Non-pigmented ciliary epithelial cell (primary cell): ENCODE measurements at places on chromosomes 12 and 14.

DNA sequence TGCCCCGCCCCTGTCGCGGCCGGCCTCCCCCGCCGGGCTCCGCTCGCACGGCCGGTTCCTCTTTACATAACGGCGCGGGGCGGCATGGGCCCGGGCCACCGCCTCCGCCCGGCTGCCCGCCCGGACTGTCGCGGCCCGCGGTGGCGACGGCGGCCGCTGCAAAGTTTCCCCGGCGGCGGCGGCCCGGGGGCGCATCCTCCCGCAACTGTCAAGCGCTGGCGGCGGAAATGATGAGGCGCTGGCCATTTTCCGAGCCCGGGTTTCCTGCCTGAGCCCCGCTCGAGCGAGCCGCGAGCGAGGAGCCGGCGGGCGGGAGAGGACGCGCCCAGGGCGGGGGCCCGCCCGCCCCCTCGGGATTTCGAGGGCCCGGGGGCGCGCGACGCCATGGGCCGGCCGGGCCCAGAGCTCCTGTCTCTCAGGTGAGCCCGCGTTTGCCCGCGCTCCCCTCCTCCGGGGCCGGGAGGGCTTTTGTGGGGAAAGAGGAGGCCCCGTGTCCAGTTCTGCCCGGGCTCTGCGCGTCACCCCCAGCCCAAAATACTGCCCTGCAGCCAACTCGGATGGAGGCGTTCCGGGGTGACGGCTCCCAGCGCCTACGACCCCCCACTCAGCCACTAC is at the start of gene SH2B3:
TSS of gene SH2B3 (plus strand) at position 65 of the 615 bp plus-strand sequence. CDS start 12,223 bp downstream, outside the sequence.
- no peak for DNase-seq

DNA sequence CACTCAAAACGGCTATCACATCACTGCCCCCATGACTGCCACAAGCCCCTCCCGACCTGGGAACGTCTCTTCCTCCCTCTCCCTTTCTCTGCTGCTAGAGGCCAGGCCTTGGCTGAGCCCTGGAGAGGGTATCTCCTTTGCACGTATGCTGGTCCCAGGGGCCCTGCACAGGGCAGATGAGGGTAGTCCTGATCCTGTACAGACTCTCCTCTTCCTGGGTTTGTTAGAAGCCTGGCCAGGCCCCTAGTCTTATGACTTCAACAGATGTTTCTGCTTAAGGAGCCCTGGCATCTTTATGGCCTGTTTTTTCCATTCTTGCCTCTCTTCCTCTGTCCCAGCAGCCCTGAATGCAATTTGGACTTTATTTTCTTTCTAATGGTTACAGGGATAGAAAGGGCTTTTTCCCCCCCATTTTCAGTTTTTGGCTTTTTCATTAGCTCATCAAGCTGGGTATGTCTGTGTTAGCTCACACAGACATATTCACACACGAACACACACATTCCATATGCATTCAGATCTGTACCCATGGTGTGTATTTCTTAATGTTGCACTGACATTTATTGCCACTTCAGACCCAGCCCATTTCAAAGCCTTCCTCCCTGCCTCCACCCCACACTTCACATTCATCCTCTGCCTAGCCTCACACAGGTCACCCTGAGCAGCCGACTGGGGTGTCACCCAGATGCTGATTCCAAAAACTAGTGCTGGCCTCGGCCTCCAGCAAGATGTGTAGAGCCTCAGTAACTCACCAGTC is 203.2 kb downstream of the ZFP36L1 start:
- no peak for DNase-seq

GRCh38 chr12:63822352-63822751 is 22.1 kb upstream of the SRGAP1 start:
- DNase-seq, result peak; percentile 27

DNA sequence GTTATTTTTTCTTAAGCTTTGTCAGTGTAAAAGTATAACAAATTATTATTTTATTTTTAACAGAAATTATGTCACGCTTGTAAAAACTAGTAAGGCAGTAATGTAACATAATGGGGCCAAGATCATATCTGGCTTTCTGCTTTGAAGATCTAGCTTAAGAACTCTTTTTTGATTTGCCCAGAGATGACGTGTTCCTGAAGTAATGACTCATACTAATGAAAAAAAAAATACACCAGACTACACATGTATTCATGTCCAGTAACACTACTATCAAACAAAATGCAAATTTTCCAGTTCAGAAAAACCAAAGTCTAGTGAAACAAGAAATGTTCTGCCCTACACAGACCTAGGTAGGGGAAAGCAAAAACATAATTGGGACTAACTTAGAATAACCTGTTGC is 432.2 kb upstream of the ATXN7L3B start:
- DNase-seq, result no peak

DNA sequence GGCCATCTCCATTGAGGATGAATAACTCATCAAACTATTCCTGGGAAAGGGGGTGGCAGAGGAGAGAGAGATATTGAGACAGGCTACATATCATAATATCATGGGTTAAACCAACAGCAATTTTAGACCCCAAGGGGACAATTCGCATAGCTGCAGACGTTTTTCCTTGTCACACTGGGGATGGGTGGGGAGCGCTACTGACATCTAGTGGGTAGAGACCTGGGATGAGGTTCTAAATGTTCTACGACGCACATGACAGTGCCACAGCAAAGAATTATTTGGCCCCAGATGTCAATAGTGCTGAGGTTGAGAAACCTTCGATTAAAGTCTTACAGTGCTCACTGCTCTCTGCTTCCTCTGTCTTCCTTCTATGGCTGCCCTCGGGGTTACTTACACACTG is 425.6 kb downstream of the NRXN3 start:
- no peak for DNase-seq

GRCh38 chr14:102162487-102162886 is 22.8 kb downstream of the WDR20 start:
- DNase-seq, result no peak

DNA sequence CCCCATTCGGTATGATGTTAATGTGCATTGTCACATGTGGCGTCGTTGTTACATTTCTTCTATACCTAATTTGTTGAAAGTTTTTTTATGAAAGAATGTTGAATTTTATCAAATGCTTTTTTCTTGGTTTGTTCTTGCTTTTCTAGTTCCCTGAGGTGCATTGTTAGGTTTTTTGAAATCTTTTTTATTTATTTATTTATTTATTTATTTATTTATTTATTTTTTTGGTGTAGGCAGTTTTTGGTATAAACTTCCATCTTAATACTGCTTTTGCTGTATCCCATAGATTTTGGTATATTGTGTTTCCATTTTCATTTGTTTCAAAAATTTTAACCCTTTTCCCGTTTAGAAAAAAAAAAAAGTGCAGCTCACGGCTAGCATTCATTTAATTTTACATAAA is 121.1 kb upstream of the HMGA2 start:
- DNase-seq, result no peak

GRCh38 chr12:119423285-119423684 is 88.8 kb downstream of the CCDC60 start:
- no peak for DNase-seq

- DNase-seq, result peak; percentile 41
Observed at GRCh38 chr14:91367173-91368171, 50.1 kb downstream of the CCDC88C start.

GRCh38 chr14:64610049-64610746 is 60.4 kb downstream of the PPP1R36 start:
- DNase-seq, result no peak

- no peak for DNase-seq
Observed at GRCh38 chr14:102870994-102871831, 51.2 kb upstream of the AMN start.

- no peak for DNase-seq
Observed at GRCh38 chr14:72515779-72516770, 377.8 kb downstream of the DPF3 start.

DNA sequence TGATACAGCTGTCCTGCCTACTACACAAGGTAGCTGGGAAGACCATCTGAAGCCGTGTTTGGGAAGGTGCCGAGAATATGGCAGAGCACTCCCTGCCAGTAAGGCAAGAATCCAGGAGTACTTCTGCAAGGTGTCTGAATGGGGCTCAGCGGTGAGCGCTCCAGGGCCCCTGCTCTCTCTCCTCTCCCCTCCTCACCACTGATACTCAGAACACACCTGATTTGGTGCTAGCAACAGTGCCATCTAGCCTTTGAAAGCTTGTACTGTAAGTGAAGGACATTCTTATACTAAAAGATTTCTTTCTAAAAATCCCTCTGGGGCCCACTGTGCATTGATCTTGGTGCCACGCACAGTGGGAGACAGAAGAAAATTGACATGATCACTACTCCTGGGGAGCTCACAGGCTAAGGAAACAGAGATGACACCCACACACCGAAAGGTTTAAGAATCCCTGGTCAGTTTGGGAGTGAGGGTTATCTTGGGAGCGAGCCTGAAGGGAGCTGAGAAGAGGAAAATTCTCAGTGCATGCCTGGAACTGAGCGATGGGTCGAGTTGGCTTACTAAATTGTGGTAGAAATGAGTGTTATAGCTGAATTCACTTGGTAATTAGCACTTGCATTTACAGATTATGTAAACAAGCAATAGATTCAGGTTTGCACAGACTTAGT is 216.9 kb downstream of the NTF3 start:
- no peak for DNase-seq

GRCh38 chr14:70663707-70664179 is 22.0 kb downstream of the TTC9 start:
- DNase-seq, result no peak

DNA sequence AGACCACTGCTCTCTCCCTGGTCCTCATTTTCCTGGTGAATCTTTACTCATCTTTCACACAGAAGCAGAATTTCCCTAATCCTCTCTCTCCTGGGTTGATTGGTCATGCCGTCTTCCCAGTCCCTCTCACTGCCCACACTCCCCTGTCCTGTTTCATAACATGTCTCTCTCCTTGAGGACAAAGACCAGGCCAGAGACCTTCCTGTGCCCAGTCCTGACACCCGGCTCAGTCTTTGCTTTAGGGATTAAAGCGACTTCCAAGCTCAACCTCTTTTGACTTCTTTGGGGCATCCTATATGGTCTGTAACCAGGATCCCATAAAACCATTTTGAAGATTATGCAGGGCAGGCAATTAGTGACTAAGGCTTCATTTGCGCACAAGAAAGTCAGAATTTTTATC is 105.5 kb downstream of the BCL11B start:
- no peak for DNase-seq

DNA sequence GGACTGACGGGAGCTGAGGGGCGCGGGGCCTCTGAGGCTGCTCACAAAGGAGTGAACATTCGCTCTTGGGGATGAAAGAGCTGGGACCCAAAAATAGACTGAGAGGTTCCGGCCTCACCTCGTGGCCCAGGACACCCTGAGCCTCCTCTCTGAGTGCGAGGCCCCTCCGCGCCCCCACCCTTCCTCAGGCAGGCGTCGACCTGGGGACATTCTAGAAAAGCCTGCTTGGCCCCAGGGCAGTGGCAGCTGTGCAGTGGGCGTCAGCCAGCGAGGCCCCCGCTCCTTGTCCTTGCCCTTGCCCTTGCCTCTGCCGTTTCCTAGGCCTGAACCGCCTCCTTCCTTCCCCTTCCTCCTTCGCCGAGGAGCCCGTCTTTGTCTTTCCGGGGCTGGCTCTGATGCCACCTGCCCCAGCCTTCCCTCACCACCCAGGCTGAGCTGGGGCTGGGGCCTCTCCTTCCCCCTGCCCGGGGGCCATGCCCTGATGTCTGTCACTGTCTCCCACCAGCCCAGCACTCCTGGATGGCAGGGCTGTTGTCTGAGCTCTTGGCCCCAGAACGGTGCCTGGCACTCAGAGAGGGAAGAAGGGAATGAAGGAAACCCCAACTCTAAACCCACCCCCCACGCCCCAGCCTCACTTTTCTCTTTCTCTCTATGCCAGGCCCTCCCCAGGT is 208.2 kb upstream of the RTL1 start:
- DNase-seq, result no peak
